ENCODE measurements at places on chromosomes 4 and X. TPM values are rescaled to one million over a fixed set of nuclear protein-coding genes. Genes with fewer than 3 reads are reported as not detected.

The XIAP gene
- 33.0 TPM for total RNA-seq

DNA sequence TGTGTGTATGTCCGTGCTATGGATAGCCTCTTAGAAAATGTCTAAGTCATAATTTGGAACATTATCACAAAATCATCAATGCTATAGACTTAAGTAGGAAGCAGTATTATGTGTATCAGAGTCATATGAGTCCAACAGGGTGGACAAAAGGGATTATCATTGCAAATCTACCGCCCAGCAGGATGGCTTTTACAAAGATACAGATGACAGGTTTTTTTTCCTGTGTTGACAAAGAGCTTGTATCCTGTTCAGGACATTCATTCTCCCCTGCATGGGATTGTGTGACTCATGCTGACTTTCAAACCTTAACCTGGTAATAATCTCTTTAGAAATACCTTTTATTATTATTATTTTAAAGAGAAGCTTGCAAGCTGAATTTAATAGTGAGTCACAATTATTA, 310.3 kb upstream of the GNPDA2 start:
- no peaks in the 10 kb centered on the region for H3K27me3 ChIP-seq
- H3K4me3 ChIP-seq: no peak overlapping the region
- H3K27ac ChIP-seq: no peak overlapping the region
- H3K36me3 ChIP-seq: no peaks in the 10 kb centered on the region
- DNase-seq: no peak
- no peaks in the 10 kb centered on the region for H3K4me1 ChIP-seq

GRCh38 chrX:37818031-37818430, 29.3 kb downstream of the DYNLT3 start:
- no peak for DNase-seq
- H3K27ac ChIP-seq: no peak overlapping the region
- H3K27me3 ChIP-seq: no peaks in the 10 kb centered on the region
- H3K4me1 ChIP-seq: no peaks in the 10 kb centered on the region

DNA sequence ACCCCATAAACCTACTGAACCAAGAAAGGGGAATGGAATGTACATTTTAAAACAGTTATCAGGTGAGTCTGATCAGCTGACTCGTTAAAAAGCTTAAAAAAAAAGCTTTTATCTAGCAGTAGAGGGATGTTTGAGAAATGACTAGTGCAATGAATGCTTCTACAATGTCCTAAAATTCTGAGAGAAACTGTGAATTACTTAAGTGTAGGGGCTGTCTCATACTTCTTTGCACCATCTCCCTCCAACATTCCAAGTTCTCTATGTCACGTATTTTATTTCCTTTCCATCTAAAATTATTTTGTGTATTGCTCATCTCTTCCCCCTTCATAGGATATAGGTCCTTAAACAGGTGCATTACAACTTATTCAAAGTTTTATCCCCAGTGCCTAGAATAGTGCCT, 11.9 kb upstream of the AREG start:
- H3K36me3 ChIP-seq: no peaks in the 10 kb centered on the region
- no peak overlapping the region for H3K27ac ChIP-seq
- no peak for DNase-seq
- no peaks in the 10 kb centered on the region for H3K27me3 ChIP-seq
- H3K4me1 ChIP-seq: no peaks in the 10 kb centered on the region
- no peak overlapping the region for H3K4me3 ChIP-seq

DNA sequence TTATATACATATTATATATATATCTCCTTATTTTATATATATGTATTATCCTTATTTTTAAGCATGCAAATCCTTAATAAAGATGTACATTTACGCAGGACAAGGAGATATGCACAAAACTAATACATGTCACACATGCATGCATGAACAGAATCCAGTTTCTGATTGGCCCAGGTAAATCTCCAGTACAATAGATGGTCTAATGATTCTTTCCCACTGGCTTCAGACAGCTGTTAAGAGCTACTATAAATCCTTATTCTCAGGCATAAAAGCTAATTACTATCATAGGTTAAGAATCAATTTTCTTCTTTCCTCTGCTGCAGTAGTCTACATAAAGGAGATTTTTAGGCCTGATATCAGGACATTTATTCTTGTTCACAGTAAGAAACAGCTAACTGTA, 689.8 kb downstream of the KCTD8 start:
- no peak for DNase-seq
- H3K4me3 ChIP-seq: no peak overlapping the region
- H3K4me1 ChIP-seq: no peaks in the 10 kb centered on the region
- no peaks in the 10 kb centered on the region for H3K27me3 ChIP-seq
- H3K27ac ChIP-seq: no peak overlapping the region
